ENCODE measurements at places on chromosomes 16 and 17. TPM values are rescaled to one million over a fixed set of nuclear protein-coding genes. Genes with fewer than 3 reads are reported as not detected.

DNA sequence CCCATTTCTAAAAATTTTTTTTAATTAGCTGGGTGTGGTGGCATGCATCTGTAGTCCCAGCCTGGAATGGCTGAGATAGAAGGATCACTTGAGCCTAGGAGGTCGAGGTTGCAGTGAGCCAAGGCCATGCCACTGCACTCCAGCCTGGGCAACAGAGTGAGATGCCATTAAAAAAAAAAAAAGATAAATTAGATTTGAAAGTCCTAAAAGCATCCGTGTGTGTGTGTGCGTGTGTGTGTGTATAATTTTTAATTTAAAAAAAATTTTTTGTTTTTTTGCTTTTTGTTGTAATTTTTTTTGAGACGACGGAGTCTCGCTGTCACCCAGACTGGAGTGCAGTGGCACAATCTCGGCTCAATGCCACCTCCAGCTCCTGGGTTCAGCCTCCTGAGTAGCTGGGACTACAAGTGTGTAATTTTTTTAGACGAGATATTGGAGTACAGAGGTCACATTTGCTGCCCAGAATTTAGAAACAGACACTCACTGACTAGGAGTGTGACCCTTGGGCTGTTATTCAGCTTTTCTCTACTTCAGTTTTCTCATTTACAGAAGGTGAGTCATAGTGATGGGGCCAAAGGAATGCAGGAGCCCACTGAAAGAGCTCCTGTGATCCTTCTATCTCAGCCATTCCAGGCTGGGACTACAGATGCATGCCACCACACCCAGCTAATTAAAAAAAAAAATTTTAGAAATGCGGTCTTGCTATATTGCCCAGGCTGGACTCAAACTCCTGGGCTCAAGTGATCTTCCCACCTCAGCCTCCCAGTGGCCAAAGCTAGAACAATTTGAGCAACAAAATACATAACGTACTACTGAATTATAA is 25.5 kb upstream of the TBX4 start:
- DNase-seq: peak; percentile 41

DNA sequence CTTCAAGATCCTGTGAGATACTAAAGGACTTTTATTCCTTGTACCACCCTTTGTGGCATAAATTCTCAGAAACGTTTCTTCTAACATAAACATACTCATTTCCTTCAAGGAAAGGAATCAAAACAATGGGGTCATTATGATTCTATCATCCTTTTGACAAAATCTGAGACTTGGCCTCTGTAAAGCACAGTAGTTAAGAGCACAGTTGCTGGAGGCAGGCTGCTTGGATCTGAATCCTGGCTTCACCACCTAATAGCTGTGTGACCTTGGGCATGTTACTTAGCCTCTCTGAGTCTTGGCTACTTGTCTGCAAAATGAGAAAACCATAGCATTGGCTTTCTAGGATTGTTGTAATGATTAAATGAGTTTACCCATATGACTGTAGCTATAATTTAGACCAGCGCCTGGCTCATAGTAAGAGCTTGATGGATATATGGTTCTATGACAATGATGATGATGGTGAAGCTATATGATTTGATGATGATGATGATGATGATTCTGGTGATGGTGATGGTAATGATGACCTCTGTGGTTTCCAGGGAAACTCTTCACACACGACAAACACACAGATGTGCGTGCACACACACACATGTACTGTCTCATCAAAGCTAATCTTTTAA is 6.1 kb upstream of the KRT31 start:
- DNase-seq: no peak

- peak; percentile 73 for DNase-seq
Measured at GRCh38 chr17:37650419-37651003, 7.3 kb upstream of the DDX52 start.

GRCh38 chr17:76005263-76006149 is 4.9 kb downstream of the CDK3 start:
- peak; percentile 36 for DNase-seq

DNA sequence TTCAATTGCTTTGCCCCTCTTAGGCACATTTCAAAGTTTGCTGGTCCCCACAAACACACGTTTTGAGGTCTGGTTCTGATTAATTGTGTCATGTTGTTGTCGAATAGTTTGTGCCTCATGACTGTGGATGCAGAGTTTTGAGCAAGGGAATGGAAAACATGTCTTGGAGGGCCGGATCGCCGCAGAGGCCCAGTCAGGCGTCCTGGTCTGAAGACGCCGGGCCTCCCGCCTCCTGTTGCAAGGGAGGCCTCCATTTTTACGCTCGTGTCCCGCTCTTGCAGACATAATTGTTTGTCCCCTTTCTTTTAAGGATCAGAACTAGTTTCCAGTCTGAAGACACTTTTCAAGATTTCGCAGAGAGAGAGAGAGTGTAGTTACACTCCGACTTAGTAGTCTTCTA is 3.2 kb downstream of the NTN1 start:
- no peak for DNase-seq

- DNase-seq: no peak
Measured at GRCh38 chr16:5895976-5896375, 798.4 kb upstream of the EEF2KMT start.

DNA sequence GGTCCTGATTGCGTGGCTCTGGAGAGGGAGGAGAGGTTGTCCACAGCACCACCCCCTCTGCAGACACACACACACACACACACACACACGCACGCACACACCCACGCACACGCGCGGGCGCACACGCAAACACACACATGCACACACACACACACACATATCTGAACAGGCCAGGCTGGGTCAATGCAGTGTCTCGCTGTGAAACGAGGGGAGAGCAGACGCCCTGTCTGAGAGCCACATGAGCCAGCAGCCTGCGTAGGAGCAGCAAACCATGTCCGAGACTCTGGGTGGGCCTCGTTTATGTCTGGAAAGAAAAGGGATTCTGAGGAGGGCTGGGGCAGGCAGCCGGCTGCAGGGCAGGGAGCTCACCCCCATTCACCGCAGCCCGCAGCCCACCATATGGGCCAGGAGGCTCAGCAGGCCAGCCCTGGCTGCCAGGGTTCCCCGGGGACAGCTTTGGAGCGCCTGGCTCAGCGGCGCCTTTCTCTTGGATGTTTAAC is 93.3 kb upstream of the TNRC6C start:
- no peak for DNase-seq

GRCh38 chr16:52718046-52718445 is 171.1 kb upstream of the TOX3 start:
- no peak for DNase-seq

Gene NT5C
- 77.3 TPM for total RNA-seq

Gene IGF2BP1
- total RNA-seq: 0.45 TPM

Gene TVP23A
- not detected for total RNA-seq

Gene P2RX5
- 2.9 TPM for total RNA-seq

Gene CASKIN1
- 0.15 TPM for total RNA-seq

Gene PTX4
- total RNA-seq: not detected

Gene GRIN2C
- total RNA-seq: not detected

Gene CDC6
- 19.1 TPM for total RNA-seq

Gene SHCBP1
- total RNA-seq: 0.85 TPM

Measured in renal cortical epithelial cell (primary cell).